ENCODE measurements at places on chromosomes 7 and 10. TPM values are rescaled to one million over a fixed set of nuclear protein-coding genes. Genes with fewer than 3 reads are reported as not detected.

- peak; percentile 47 for DNase-seq
Observed at GRCh38 chr10:119341459-119342301, 134.3 kb downstream of the GRK5 start.

MKX gene
- 0.55 TPM for polyA plus RNA-seq

GRCh38 chr10:71804077-71804476, 30.8 kb upstream of the VSIR start:
- no peak for DNase-seq

OR2A42 gene
- polyA plus RNA-seq = 0.98 TPM

DNA sequence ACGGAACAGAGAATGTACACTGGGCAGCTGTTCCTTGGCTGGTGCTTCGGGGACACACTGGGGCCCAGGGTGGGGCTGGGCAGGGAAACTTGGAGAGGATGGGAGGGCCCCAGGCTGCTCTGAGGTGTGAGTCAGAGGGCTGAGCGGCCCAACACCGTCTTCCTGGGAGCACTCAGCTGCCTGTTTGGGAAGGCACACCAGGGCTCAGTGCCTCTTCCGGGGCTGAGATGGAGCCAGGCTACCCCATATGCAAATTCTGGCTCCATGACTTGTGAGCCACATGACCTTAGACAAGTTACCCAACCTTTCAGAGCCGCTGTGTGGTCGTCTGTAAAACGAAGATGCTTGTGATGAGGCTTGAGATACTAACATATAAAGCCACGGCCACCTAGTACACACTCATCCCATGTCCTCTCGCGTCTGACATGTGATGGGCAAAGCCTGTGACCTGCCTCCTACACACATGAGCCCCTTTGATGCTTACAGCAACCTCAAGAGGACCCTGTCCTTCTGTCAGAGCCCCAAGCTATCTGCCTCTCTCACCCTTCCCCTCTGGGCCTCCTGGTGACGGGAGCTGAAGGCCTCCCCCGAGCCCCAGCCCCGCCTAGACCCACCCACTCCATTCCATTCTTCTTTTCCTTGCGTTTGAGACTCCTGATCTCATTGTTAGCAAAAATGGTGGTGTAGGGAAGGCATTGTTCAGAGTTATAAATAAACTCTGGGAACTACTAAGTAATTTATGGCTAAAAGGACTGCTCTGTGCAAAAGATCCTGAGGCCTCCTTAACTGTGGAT, 26.1 kb downstream of the KLRG2 start:
- DNase-seq = no peak

CPVL gene
- 56.7 TPM for polyA plus RNA-seq

DNA sequence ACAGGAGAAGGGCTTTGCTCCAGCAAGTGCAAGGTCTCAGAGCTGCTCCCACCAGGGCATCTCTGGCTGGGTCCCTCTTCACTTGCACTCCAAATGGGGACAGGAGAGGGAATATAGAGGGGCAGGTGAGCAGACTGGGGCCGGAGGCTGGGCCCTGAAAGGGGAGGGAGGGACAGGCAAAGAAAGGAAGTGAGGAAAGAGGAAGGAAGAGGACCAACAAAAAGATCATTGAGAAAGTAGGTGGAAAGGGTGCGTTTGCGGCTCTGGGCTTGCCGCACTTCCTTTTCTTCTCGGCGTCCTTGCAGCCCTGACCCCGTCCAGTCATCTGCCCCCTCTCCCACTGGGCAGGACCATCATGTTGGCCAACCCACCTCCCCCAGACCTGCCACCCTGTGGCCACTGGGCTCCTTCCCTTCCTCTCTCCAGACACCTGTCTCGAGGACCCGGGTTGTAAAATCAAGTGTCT, 14.0 kb downstream of the ITPRIP start:
- no peak for DNase-seq

- no peak for DNase-seq
Observed at GRCh38 chr7:112459645-112460044, 9.4 kb downstream of the IFRD1 start.

ABCB4 gene
- polyA plus RNA-seq = 3.3 TPM

DNA sequence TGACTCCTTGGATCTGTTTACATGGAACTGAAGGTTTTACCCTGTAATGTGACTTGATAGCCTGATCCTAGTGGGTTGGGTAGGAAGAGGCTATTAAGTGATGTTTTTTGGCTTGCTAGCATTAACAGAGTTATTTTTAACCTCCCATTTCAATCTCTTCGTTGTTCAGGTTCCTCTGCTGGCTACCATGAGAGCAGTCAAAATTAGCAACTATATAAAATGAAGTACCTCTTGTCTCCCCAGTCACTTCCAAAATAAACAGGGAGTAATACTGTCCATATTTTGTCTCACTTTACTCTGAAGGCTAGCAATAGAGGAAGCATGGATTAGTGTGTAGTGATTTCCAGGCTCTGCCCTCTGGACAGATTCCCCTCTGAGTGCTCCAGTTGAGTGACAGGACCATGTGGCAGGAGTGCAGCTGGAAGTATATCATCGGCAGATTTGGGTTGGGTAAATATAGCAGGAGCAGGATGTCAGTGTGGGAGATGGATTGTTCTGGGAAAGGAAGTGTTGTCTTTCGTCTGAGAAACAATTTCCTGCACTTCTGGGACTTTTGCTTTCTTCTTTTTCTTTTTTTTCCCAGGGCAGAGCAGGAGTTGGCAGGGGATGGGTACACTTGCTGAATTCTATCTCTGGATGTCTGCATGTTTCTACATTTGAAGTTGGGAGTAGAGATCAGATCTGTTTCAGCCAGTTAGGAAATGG, 35.2 kb downstream of the GBF1 start:
- peak; percentile 31 for DNase-seq

GRCh38 chr7:17989546-17989945, 38.1 kb downstream of the PRPS1L1 start:
- no peak for DNase-seq

SPDYE5 gene
- polyA plus RNA-seq = 2.2 TPM

- no peak for DNase-seq
Observed at GRCh38 chr10:107727767-107728317, 563.3 kb upstream of the SORCS1 start.

MET gene
- 54.2 TPM for polyA plus RNA-seq

- DNase-seq = no peak
Observed at GRCh38 chr7:107023522-107024151, 20.9 kb upstream of the PRKAR2B start.

DNA sequence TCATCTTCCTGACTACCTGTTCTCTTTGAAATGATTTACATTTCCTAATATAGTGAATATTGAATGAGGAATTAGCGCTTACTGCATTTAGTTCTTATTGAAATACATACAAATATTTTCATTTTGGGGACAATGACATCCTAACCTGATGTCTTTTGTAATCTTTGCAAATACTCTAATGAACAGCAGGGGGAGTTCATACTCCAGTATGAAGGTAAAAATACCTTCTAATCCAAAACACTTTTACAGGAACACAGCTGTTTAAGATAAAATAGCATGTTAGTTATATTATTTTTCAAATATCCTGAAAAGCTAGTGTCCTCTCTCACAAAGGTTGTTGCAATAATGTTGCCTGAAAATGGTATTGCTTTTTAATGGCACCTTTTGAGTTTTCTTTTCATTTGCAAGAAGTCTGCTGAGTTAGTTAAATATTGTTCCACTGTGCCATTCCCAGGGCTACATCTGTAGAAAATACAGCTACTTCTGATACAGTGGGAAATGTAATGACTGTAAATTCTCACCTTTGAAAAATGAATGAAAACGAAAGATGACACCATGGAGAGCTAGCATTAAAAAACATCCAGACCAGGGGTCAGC, 400.0 kb downstream of the PHF14 start:
- DNase-seq = no peak

DNA sequence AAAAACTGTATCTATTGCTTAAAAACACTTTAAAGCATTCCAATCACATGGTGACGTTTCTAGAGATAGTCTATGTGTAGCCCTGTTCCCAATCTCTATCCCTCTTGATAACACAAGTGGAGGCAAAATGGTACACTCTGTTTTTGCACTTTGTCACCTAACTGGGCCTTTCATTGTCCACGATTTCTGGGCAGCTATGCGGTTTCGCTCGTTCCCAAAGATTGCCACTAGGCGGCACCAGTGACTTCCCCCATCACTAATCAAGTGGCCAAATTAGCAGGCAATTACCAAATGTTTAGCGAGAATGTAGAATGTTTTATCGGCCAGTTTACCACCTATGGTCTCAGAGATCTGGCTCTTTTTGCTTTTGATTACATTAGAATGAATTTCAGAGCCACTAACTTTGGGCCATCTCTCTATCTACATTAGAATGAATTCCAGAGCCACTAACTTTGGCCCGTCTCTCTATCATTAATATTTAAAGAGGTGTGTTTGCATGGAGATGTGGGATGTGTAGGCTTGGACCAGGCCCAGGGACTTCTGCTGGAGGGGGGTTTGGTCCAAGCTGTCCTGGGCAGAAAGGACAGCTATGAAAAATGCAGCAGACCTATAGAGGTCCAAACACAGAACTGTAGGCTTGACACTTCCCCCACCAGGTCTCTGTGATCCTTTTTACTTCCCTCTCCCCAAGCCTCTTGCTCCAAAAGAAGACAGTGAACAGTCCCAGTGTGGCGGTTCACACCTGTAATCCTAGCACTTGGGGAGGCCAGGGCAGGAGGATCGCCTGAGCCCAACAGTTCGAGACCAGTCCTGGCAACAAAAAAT, 90.1 kb downstream of the EPC1 start:
- DNase-seq = peak; percentile 33

GRCh38 chr7:18495412-18496340, at the start of gene HDAC9:
Gene HDAC9 (plus strand): TSS chr7:18495749. CDS start chr7:18496303, 554 bp downstream.
- DNase-seq = no peak

DNA sequence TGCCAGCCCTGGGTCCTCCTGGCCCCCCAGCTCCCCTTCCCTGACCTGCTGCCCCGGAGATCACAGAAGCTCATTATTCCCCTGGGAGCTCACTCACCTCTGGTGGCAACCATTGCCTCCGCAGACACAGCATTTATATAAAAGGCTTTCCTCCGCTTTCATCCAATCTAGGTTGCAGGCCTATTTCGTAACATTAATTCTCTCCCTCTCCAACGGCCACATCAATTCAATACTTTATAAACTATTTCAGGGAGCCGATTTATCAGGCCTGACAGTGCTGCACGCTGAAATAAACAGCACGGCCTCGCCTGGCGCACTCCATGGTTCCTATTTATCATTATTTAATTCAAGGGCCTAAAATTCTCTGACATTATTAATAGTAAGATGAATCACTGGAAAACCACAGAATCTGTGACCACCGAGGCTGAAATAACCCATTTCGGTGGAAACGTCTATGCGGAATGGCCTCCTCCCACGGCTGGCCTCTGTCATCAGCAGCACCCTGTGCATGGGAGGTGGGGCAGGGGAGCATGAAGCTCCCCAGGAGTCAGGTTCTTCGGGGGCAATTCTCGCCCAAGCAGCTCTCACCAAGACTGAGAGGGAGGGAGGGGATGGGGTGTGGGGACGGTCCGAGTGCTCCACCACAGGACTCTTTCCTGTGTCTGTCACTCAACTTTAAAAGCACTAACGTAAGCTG, 249.3 kb upstream of the PFKP start:
- no peak for DNase-seq

CFAP43 gene
- 15.3 TPM for polyA plus RNA-seq

GRCh38 chr7:47069385-47070076, 512.4 kb downstream of the TNS3 start:
- no peak for DNase-seq

ZMYND11 gene
- polyA plus RNA-seq = 105 TPM

GRCh38 chr10:78993261-78993945, 75.4 kb upstream of the ZMIZ1 start:
- no peak for DNase-seq

VSTM2A gene
- 2.3 TPM for polyA plus RNA-seq

- no peak for DNase-seq
Observed at GRCh38 chr10:59064080-59064692, 112.3 kb upstream of the PHYHIPL start.

OR2A12 gene
- polyA plus RNA-seq = 0.04 TPM

- DNase-seq = no peak
Observed at GRCh38 chr7:2670720-2671391, 17.1 kb upstream of the AMZ1 start.

LRRC18 gene
- not detected for polyA plus RNA-seq

- DNase-seq = no peak
Observed at GRCh38 chr10:71881647-71882355, 30.8 kb upstream of the PSAP start.

IDE gene
- polyA plus RNA-seq = 23.2 TPM

RADIL gene
- polyA plus RNA-seq = 2.8 TPM

DNA sequence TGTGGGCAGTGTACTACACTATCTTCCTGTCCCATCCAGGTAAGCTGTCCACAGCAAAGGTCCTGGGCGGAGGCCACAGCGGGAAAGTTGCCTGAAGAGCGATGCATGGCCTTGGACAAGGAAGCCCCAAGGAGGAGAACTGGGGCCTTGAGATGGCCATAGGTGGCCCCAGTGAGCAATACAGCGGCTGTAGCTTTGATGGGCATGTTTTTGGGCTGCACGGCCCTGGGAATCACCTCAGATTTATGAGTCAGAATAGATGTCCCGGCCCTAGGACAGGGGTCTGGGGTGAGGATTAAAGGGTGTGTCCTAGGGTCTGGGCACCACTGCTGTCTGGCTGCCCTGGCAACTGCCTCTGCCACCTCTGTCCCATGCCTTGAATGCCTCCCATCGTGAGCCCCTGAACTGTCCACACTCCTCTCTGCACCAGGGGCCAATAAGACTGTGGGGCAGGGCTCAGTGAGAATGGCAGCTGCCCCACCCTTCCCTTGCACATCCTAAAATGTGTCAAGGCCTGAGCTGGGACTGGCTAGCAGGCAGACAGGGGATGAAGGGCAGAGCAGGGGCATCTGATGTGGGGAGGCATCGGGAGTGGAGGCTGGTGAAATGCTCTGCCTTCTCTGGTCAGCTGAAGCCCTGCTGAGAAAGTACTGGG, 9.4 kb upstream of the IRF5 start:
- no peak for DNase-seq

DNA sequence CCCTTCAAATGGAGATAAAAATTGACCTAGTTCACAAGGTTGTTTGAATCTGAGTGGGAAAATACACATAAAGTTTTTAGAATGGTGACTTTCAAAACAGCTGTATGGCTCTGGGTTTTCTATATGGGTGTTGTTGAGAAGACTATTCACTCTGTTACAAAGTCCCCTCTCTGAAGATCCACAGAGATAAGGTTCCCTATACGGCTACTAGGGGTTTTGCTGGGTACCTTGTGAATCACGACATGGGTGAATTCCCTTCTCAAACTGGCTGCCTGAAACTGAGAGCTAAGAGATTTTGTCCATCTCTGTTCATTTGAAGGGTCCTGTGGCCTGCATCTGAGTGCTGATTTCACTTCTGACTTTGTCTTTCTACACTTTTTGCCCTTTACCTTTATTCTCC, 11.8 kb upstream of the SLC13A1 start:
- DNase-seq = no peak

- DNase-seq = no peak
Observed at GRCh38 chr10:12633776-12634620, 284.7 kb downstream of the CAMK1D start.

GRCh38 chr7:111137296-111138192, 46.6 kb downstream of the LRRN3 start:
- no peak for DNase-seq
